Bronchus fibroblast of lung (primary cell): ENCODE measurements at places on chromosomes 16 and 17. TPM values are rescaled to one million over a fixed set of nuclear protein-coding genes. Genes with fewer than 3 reads are reported as not detected.

Gene C16orf89
- 0.15 and 0.17 TPM in 2 replicates for total RNA-seq

Gene PDILT
- total RNA-seq: not detected in 2 replicates

Gene LDHD
- 0.34 and 0.45 TPM in 2 replicates for total RNA-seq

Gene MYH11
- total RNA-seq: not detected in 2 replicates

Gene PLXDC1
- under 0.01 and 0.15 TPM in 2 replicates for total RNA-seq

Gene ZNF624
- total RNA-seq: 1.8 and 3.2 TPM in 2 replicates

Gene PRSS36
- total RNA-seq: under 0.01 and 0.30 TPM in 2 replicates

Gene CD300H
- total RNA-seq: not detected in 2 replicates

Gene TNFSF12
- total RNA-seq: 21.4 and 23.6 TPM in 2 replicates

Gene CCDC144A
- total RNA-seq: 0.45 and 0.84 TPM in 2 replicates

Gene CFAP20
- total RNA-seq: 47.6 and 47.9 TPM in 2 replicates

Gene KCNJ16
- not detected in 2 replicates for total RNA-seq

Gene CDRT15
- not detected in 2 replicates for total RNA-seq

Gene C17orf67
- total RNA-seq: 1.0 and 1.3 TPM in 2 replicates

Gene SCARF1
- total RNA-seq: 0.30 and 1.0 TPM in 2 replicates

Gene MT1H
- not detected in 2 replicates for total RNA-seq

Gene CCL11
- not detected in 2 replicates for total RNA-seq

Gene SLC6A2
- total RNA-seq: not detected in 2 replicates

Gene TK1
- total RNA-seq: 276 and 278 TPM in 2 replicates

Gene SPN
- not detected in 2 replicates for total RNA-seq

Gene CD79B
- total RNA-seq: not detected in 2 replicates

Gene PSMD3
- total RNA-seq: 149 TPM in 2 replicates

Gene TMED6
- not detected in 2 replicates for total RNA-seq

Gene ZNF646
- 12.4 and 12.9 TPM in 2 replicates for total RNA-seq

Gene CEP112
- total RNA-seq: 3.3 and 3.5 TPM in 2 replicates

Gene PYCARD
- total RNA-seq: 58.8 and 61.8 TPM in 2 replicates

Gene PABPN1L
- not detected in 2 replicates for total RNA-seq

Gene KRTAP9-8
- not detected in 2 replicates for total RNA-seq

Gene BRICD5
- 1.3 and 2.7 TPM in 2 replicates for total RNA-seq

Gene RGS9
- 0.84 and 1.5 TPM in 2 replicates for total RNA-seq

Gene ALOX12
- total RNA-seq: under 0.01 and 0.50 TPM in 2 replicates

Gene USP43
- total RNA-seq: 0.15 and 0.50 TPM in 2 replicates

Gene GLP2R
- total RNA-seq: under 0.01 TPM in 1 of 2 replicates, not detected in the other

Gene GRB7
- 0.45 and 0.84 TPM in 2 replicates for total RNA-seq

Gene LMF1
- total RNA-seq: 15.1 and 16.4 TPM in 2 replicates

Gene TNFSF13
- 1.2 TPM in 2 replicates for total RNA-seq

Gene OTOP2
- total RNA-seq: not detected in 2 replicates

Gene DNAJC7
- 49.8 and 51.8 TPM in 2 replicates for total RNA-seq

Gene CD19
- total RNA-seq: not detected in 2 replicates

Gene ABCA8
- total RNA-seq: 2.8 and 5.4 TPM in 2 replicates

Gene OR3A3
- total RNA-seq: not detected in 2 replicates

Gene PDPR
- total RNA-seq: 12.8 and 15.6 TPM in 2 replicates

Gene ATP5PD
- 327 and 334 TPM in 2 replicates for total RNA-seq

Gene ACOX1
- 24.7 and 26.8 TPM in 2 replicates for total RNA-seq

Gene SP2
- total RNA-seq: 3.4 TPM in 2 replicates

Gene ABI3
- total RNA-seq: 2.2 and 3.4 TPM in 2 replicates

Gene MMP15
- 2.2 TPM in 2 replicates for total RNA-seq

Gene MILR1
- 7.3 and 9.2 TPM in 2 replicates for total RNA-seq

Gene GLTPD2
- not detected in 2 replicates for total RNA-seq

Gene EFCAB5
- not detected in 2 replicates for total RNA-seq

Gene KRT15
- total RNA-seq: 0.45 and 0.67 TPM in 2 replicates

Gene SDR42E1
- total RNA-seq: 2.0 and 2.4 TPM in 2 replicates

Gene KRT33A
- total RNA-seq: not detected in 2 replicates

Gene CNP
- total RNA-seq: 54.5 and 60.2 TPM in 2 replicates

Gene SLC16A13
- 1.2 and 2.1 TPM in 2 replicates for total RNA-seq

Gene CCL1
- total RNA-seq: not detected in 2 replicates

Gene NOL3
- total RNA-seq: 13.1 and 14.5 TPM in 2 replicates

Gene SP6
- total RNA-seq: 0.15 and 0.34 TPM in 2 replicates

Gene WNK4
- 0.74 and 1.7 TPM in 2 replicates for total RNA-seq
